ENCODE measurements at places on chromosomes 16 and 17.

DNA sequence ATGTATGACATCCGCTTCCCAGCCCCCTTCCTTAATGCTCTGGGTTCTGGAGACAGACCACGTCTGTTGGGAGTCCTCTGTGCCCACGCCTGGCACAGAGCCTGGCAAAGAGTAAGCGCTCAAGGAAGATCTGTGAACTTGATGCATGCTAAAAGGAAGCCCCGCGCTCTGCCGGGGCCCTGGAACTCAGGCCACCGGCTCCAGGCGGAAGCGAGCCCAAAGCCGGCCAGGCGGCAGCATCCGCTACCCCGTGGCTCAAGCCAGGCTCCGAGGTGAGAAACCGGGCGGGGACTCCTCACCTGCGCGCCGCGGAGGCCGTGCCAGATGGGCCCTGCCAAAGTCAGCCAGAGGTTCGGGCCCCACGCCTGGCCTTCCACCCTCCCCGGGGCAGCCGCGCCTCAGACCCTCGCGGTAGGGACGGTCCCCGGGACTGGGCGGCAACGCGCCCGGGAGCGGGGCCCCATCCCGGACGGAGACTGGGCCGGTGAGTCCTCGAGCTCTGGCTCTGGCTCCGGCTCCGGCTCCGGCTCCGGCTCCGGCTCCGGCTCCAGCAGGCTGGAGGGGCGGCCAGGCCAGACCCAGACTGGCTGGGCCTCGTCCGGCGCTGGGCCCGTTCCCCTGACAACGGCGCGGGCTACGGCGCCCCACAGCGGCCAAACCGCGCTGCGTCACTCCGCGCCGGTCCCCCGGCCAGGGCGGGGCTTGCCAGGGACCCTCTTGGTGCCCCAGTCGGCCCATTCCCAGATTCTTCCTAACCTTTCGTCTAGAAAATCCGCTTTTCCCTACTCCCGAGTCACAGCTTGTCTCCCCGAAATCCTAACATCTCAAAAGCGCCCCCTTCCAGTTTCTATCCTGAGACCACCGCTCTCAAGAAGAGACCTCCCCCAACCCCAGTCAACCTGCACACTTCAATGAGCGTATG lies at the start of gene ZDHHC1:
ZDHHC1 (minus strand) TSS at position 606 of the 922 bp plus-strand sequence. CDS start 8,702 bp downstream, outside the sequence.
- no peak for DNase-seq

DNA sequence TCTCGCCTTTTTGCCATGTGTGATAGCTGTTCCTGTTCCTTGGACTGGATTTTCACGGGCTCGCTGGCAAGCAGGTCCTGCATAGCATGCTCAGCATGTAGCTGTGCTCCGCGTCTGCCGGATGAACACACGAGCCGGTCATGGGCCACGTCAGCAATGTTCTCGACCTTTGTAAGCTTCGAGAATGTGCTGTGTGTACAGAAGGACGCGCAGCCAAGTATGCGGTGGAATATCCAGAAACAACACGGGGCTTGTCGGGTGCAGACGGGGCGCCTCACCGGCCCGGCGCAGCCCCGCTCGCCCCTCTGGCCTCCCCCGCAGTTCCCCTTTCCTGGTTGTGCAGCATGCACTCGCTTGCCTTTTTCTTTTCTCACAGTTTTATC lies 42.2 kb downstream of the RPTOR start:
- no peak for DNase-seq

DNA sequence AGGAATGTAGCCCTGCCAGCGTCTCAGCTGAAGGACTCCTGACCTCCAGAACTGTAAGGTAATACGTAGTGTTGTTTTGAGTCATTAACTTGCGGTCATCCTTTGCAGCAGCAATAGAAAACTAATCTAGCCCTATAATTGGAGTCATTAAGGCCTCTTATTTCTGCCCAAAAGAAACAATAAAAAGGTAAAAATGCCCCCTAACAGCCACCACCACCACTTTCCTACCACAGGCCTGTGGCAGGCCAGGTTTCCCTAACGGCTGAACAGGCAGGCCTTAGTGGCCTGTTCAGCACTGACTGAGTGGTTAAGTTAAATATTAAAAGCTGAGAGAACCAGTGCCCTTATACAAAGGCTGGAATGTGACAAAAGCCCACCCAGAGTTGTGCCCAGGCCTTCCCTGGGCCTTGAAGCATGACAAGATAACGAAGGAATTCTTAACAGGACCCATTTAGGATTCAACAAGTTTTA lies 286.5 kb upstream of the ERCC4 start:
- no peak for DNase-seq

- DNase-seq = no peak
These were observed 404.8 kb downstream of the CDH13 start for GRCh38 chr16:83031524-83031923.
